ENCODE measurements at places on chromosomes 4 and X.

GRCh38 chr4:42396752-42397634 lies at the start of gene SHISA3:
SHISA3 (plus strand) TSS chr4:42397488; CDS start chr4:42398057, 569 bp downstream.
- DNase-seq: no peak

- no peak for DNase-seq
Observed at GRCh38 chr4:75065909-75066308, 133.0 kb downstream of the PARM1 start.

- no peak for DNase-seq
Observed at GRCh38 chr4:76246025-76246424, 5.5 kb upstream of the FAM47E start.

DNA sequence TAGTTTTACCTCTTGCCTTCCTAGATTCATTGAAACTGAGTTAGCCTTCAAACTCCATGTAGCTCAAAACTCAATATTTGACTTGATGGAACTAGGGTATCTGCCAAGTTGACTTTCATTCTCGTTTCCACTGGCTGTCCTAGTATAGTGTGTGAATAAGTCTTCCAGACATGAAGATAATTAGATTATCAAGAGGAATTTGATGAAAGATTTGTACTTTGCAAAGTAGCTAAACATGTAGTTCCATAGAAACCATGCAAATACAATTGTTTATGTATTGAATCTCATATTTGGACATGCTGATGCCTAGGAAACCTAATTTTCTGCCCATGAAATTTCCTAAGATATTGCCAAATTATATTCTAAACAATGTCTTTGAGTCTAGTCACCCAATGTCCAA lies 297.5 kb downstream of the ARHGAP24 start:
- no peak for DNase-seq

GRCh38 chr4:160161026-160161425 lies 1058.1 kb downstream of the RAPGEF2 start:
- no peak for DNase-seq

- no peak for DNase-seq
Observed at GRCh38 chrX:19721726-19722370, 165.6 kb downstream of the SH3KBP1 start.

DNA sequence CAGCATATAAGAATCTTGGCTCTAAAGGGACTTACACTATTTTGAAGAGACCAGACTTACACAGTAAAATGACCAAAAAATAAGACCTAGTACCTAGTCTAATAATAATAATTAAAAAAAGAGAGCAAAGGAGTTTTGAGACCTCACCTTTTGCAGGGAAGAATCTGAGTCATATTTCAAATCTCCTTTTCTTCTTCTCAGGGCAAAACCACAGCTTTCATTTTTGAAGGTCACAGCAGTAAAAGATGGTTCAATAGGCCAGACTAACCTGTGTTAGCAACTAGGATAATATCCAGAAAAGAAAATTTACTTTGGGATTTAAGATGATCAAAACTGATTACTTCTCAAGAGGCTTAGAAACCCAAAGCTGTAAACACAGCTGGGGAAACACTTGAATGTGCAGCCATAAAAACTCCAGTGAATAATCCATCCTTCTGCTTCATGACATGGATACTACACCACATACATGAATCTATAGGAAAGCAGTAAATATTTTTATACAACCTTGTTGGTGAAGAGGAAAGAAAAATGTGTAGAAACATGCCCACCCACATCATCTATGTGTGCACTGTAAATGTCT lies 25.9 kb upstream of the LNX1 start:
- DNase-seq: no peak

DNA sequence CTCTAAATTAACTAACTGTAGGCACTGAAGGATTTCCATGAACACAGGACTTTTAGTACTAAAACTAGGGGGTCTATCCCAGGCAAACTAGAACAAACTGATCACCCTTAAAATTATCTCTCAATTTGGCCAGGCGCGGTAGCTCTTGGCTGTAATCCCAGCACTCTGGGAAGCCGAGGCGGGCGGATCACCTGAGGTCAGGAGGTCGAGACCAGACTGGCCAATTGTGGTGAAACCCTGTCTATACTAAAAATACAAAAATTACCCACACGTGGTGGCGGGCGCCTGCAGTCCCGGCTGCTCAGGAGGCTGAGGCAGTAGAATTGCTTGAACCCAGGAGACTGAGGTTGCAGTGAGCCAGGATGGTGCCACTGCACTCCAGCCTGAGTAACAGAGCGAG lies 436.6 kb downstream of the RPA4 start:
- no peak for DNase-seq

DNA sequence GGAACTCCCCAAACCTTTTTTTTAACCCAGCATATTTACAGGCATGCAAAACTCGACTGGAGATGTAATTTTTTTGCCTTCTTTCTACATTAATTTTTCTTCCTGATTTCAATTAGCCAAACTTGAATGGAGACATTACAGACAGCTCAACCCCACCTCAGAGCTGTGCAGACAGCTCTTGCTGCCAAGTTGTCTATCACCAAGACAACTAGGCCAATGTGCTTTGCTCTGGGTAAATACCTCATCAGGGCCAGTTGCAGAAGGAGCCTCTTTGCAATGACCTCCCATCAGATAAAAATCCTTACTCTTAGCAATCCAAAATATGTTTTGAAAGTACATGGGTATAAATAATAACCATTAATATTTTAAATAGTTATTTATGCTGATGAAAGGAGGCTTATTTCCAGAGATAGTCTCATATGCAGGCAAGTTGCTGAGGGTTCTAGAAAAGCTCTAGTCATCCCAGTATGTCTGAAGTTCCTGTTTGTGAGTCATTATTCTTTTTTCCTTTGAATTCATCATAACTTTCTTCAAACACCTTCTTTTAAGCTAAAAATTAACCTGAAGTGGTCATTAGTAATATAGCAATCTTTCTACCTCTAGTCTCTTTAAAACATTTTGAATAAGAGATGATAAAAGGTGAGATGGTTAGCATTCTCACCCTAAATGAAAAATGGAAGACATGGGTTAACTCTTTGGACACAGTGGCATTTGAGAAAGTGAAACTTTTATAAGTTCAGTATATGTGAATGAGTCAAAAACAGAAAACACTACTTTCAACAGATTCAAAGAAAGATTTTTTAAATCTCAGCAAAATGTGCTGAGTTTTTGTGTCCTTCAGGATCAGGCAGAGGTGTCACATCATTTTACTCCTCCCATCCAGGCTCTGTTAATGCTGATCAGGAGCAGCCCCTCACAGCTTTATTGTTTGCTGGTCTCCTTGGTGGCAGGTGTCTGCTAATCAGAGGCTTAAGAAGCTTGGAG lies 475.5 kb upstream of the FGF16 start:
- DNase-seq: no peak
